ENCODE measurements at places on chromosomes 5 and 9. TPM values are rescaled to one million over a fixed set of nuclear protein-coding genes. Genes with fewer than 3 reads are reported as not detected.
A peak's percentile ranks its signal among the peaks of the same experiment; 100 is the strongest.

The PMPCA gene
- 0.77 TPM for total RNA-seq

The SEC16A gene
- total RNA-seq, result 73.2 TPM

The GABRA1 gene
- not detected for total RNA-seq

The PCDH12 gene
- 1.3 TPM for total RNA-seq

The DNAJC18 gene
- total RNA-seq, result 21.6 TPM

The CLTA gene
- 145 TPM for total RNA-seq

The TMEM171 gene
- not detected for total RNA-seq

- DNase-seq, result peak; percentile 43
Observed at GRCh38 chr5:159133041-159133741, 33.5 kb upstream of the EBF1 start.

DNA sequence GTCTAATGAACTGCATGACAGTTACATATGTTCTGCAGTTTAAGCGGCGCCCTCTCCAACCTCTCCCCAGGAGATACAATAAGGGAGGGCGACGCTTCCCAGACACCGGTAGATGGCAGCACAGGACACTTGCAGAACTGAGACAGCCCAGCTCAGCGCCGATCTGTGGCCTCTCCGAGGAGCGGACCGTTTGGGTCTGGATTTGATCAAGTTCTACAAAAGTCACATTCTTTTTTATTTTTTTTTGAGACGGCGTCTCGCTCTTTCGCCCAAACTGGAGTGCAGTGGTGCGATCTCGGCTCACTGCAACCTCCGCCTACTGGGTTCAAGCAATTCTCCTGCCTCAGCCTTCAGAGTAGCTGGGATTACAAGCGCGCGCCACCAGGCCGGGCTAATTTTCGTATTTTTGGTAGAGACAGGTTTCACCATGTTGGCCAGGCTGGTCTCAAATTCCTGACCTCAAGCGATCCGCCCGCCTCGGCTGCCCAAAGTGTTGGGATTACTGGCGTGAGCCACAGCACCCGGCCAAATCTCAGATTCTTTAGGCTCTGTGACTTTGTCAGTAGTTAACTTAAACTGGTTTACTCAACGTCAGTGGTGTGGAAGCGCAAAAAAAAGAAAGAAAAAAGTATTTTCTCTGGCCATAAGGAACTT, 1.4 kb upstream of the ATOSB start:
- peak; percentile 88 for DNase-seq

DNA sequence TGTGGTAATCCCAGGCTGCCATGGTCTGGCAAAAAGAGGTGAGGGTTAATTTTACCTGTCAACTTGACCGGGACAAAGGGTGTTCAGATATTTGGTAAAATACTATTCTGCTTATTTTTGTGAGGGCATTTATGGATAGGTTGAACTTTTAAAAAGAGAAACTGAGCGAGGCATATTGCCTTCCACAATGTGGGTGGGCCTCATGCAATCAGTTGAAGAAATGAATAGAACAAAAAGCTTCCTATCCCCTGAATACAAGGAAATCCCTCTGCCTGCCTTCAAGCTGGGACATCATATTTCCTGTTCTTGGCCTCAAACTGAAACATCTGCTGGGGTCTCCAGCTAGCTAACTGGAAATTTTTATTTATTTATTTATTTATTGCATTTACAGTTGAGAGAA, 734.7 kb downstream of the IRX1 start:
- no peak for DNase-seq

DNA sequence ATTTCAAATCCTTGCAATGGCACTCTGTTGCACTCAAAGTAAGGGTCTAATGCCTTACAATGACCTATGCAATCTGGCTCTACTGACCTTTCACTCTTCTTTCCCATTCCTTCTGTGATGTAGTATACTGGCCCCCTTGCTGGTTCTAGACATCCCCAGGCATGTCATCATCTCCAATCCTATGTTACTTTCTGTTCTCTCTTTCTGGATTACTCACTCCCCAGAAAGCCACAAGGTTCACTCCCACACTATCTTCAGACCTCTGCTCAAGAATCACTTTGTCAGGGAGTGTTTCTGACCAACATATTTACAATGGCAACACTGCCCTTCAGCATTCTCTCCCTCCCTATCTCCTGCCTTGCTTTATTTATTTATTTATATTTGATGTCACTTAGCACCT, 802.2 kb upstream of the WWC1 start:
- DNase-seq, result no peak

- no peak for DNase-seq
Observed at GRCh38 chr5:133390416-133391353, 221.7 kb downstream of the FSTL4 start.

Data from uterus (tissue), 4 donors.